ENCODE measurements at places on chromosomes 2 and 18.

- no peak for DNase-seq
These were observed 54.6 kb downstream of the DCC start for GRCh38 chr18:52394602-52395001.

- no peak for DNase-seq
These were observed 20.6 kb downstream of the KCNH7 start for GRCh38 chr2:162817921-162818320.

GRCh38 chr2:185984670-185985069 is 246.1 kb downstream of the FSIP2 start:
- no peak for DNase-seq

DNA sequence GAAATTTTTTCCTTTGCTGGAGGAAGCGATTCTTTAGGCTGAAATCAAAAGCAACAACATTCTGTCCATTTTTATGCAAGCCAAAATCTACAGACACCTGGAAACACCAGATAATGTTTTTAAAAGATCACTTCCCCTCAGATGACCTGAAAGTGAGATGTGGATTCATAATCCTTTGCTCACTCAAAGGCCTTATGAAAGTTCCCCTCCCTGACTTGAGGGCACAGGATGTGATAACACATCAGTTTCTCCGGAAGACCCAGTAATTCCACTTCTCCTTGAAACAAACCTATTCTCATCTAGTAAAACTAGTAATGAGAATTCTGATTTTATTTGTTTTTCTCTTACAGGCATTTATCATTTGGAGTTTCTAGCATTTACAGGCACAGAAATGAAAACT is 218.3 kb upstream of the RND3 start:
- no peak for DNase-seq

DNA sequence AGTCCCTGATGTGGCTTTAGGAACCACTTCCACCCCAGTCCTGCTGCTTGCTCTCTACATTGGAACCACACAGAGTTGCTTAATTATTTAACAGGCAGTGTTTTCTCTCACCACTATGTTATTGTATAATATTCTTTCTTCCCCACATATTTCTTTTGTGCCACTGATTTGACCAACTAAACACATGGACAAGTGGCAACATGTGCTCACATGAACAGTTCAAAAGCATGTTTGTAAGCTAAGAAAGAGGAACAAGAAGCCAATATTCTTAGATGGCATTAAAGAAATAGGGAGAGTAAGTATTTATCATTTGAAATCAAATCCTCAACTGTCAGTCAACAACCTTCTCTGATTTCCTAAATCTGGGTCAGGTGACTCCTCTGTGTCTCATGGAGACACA is 409.6 kb downstream of the FBXO15 start:
- no peak for DNase-seq

- no peak for DNase-seq
These were observed 23.4 kb upstream of the CREG2 start for GRCh38 chr2:101410746-101411145.

DNA sequence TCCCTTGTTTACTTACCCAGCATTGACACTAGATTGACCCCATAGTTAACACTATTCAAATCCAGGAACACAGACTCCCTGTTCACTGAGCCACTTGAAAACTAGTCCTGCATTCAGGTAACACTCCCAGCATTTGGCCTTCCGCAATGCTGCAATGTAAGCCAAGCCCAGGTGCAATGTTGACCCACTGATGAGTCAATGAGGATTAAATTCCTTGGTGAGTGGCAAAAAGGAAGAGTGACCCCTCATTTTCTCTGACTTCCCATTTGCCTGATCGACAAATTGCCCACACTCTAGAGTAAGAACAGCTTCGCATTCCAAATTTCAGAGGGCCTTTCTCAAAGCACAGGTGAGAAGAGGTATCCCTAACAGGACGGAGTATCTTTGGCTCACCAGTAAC is 251.9 kb downstream of the FBXO15 start:
- DNase-seq: no peak

- no peak for DNase-seq
These were observed 12.6 kb downstream of the EIF2AK3 start for GRCh38 chr2:88614497-88615157.

- DNase-seq: no peak
These were observed 7.7 kb upstream of the LYPD1 start for GRCh38 chr2:132677661-132678060.

DNA sequence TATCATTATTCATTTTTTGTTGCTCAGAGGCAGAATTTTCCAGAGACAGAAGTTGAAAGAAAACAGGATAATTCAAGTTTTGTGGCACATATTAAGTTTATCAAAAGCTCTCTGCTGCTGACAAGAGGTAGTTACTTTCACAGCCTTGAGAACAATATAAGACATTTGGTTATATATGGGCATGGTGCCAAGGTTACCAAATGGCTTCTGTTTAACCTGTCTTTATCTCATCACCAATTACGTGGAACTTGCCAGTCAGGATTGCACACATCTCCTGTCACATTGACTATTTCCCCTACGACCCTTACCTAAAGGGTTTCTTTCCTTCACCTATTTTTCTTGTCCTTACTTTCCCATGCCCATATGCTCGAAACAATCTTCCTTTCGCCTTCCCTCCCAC is 35.9 kb downstream of the KLF7 start:
- DNase-seq: no peak

GRCh38 chr2:112345030-112346027 is 69.9 kb downstream of the ZC3H6 start:
- DNase-seq: no peak

- DNase-seq: no peak
These were observed 26.1 kb upstream of the SEMA4C start for GRCh38 chr2:96895746-96896651.

- no peak for DNase-seq
These were observed 159.3 kb downstream of the CYRIA start for GRCh38 chr2:16506366-16506765.

DNA sequence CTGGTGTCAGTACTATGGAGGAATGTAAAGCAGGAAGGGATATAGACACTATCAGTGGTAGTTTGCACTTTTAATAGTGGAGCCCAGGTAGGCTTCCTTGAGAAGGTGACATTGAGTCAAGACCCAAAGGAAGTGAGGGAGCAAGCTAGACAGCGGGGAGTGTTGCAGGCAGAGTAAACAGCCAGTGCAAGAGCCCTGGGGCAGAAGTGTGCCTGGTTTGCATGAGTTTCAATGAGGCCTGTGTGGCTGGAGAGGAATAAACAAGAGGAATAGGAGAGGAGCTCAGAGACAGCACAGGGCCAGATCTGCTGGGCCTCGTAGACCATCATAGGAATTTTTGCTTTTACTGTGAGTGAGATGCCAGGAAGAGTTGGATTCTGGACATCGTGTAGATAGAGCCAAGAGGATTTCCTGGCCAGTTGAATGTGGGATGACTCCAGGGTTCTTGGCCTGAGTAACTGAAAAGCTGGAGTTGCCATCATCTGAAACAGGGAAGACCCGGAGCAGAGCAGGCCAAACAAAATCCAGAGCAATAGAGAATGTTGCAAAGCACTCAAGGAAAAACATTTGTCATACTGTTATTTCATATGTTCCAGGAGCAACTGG is 102.5 kb downstream of the SP3 start:
- no peak for DNase-seq

Data from fibroblast of the conjunctiva (primary cell).